IMR-90 (cell line): ENCODE measurements at places on chromosomes 16 and 17. TPM values are rescaled to one million over a fixed set of nuclear protein-coding genes. Genes with fewer than 3 reads are reported as not detected.
A peak's percentile ranks its signal among the peaks of the same experiment; 100 is the strongest.

The PPP1R1B gene
- total RNA-seq, result not detected in 2 replicates

- peaks cover 13% of the 10 kb centered on the region for H3K27me3 ChIP-seq
- no peaks in the 10 kb centered on the region for H3K36me3 ChIP-seq
- no peak overlapping the region for H3K4me3 ChIP-seq
- no peaks in the 10 kb centered on the region for H3K4me1 ChIP-seq
- no peak overlapping the region for H3K27ac ChIP-seq
- DNase-seq, result no peak
These were observed 230.1 kb upstream of the TNRC6C start for GRCh38 chr17:77728474-77728795.

DNA sequence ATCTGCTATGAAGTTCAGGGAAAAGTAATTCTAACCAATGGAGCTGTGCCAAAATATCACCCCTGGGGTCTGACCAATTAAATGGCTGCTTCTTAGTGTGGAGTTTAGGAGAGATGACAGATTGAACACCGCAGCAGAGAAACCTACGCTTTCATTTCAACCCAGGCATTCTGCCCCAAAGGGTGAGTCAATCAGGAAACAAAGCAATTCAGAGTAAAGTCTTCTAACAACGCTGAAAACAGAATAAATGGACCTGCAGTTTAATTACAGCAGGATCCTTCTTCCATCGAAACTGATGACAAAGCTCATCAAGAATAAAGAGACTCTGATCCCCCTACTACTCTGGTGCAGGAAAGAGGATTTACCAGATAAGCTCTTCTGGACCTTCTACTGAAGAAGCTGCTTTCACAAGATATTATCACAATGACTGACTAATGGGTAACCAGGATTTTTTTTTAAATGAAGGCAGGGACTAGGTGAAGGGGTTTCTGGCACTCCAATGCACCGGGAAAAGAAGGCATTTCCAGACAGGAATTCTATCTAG lies 16.7 kb downstream of the RFFL start:
- DNase-seq, result peak; percentile 47
- no peaks in the 10 kb centered on the region for H3K27me3 ChIP-seq
- H3K27ac ChIP-seq, result no peak overlapping the region
- no peaks in the 10 kb centered on the region for H3K36me3 ChIP-seq

GRCh38 chr16:55274391-55274790 lies 49.6 kb upstream of the IRX6 start:
- H3K4me1 ChIP-seq, result no peaks in the 10 kb centered on the region
- no peak overlapping the region for H3K4me3 ChIP-seq
- H3K27me3 ChIP-seq, result no peaks in the 10 kb centered on the region
- DNase-seq, result no peak

- no peak within 1 kb of the TSS for H3K27ac ChIP-seq
- H3K4me1 ChIP-seq, result no peaks in the 10 kb centered on the region
- no peaks in the 10 kb centered on the region for H3K36me3 ChIP-seq
These were observed at the start of gene CLEC10A for GRCh38 chr17:7079581-7080455. Gene CLEC10A, minus strand, starts transcription at chr17:7080251. Its CDS starts 1,439 bp downstream, at chr17:7078812.

DNA sequence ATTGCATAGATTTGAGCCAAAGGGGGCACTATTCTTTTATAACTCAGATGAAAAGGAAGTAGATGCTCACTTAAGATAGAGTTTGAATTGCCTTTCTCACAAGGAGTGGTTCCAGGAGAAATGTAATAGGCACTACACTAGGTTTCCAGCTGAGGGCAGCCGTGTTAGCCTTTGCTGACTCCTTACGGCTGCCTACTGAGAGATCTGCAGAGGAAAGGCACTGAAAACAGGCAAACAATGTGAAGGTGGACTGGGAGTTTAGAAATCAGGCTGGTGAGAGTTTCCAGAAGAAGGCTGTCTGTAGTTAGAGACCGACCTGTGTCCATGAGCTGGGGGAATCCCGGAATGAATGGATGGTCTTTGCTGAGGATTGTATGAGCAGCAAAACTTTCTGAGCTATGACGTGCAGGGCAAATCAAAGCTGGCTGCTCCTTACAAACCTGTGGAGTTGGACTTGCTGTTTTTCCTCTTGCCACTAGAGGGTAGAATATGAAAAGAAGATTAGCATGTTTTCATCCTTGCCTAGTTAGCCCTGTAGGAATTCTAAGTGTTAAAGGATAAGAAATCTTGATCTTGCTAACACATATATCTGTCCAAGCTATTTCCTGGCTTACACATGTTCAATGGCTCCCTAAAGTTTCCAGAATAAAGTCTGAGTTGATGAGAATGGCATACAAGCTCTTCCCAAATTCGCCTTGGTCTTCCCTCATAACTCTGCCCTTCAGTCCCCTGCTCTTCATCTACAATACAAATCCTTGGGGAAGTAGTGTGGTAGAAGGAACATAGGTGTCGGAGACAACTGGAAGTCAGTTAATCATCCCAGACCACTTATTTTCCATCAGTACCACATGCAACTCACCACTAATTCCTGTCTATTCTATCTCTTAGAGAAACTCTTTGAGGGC lies 20.1 kb upstream of the TAOK1 start:
- no peaks in the 10 kb centered on the region for H3K36me3 ChIP-seq
- no peaks in the 10 kb centered on the region for H3K4me1 ChIP-seq
- H3K27me3 ChIP-seq, result no peaks in the 10 kb centered on the region
- peak; percentile 85 for DNase-seq
- H3K27ac ChIP-seq, result no peak overlapping the region
- peak overlapping the region; percentile 36; the same call in 1 of the 2 replicates for H3K4me3 ChIP-seq

GRCh38 chr16:50550866-50551641 lies 2.9 kb downstream of the NKD1 start:
- H3K4me3 ChIP-seq, result no peak overlapping the region
- H3K36me3 ChIP-seq, result no peaks in the 10 kb centered on the region
- no peak overlapping the region for H3K27ac ChIP-seq
- peaks cover 2% of the 10 kb centered on the region; the same call in 1 of the 2 replicates for H3K4me1 ChIP-seq
- no peak for DNase-seq

The MSRB1 gene
- 11.9 and 17.0 TPM in 2 replicates for total RNA-seq

- H3K36me3 ChIP-seq, result no peaks in the 10 kb centered on the region
- H3K27me3 ChIP-seq, result peaks cover 4% of the 10 kb centered on the region
- DNase-seq, result no peak
- no peak overlapping the region for H3K27ac ChIP-seq
- no peak overlapping the region for H3K4me3 ChIP-seq
These were observed 62.4 kb upstream of the MTMR4 start for GRCh38 chr17:58576679-58577367.

DNA sequence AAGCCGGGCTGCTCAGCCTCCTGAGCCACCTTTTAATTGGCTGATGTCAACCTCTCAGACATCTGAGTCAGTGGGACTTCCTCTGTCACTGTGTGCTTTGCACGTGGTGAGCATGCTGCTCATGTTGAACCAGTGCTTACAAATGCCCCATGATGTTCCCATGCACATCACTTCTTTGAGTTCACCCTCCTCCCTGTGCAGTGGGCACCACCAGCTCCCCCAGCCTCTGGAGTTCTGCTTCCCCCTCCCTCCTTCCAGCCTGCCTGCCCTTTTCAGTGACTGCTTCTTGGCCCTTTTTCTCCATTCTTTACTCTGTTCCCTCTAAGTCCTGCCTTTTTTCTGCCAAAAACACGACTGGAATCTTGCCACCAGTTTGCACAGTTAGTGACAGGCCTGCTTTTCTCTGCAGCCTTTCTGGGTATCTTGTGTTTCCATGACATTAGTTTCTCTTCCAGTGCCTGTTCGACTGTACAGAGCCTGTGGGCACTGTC lies 41.6 kb downstream of the USP10 start:
- DNase-seq, result peak; percentile 69
- H3K27me3 ChIP-seq, result no peaks in the 10 kb centered on the region
- peaks cover 23% of the 10 kb centered on the region for H3K4me1 ChIP-seq
- no peak overlapping the region for H3K4me3 ChIP-seq
- H3K36me3 ChIP-seq, result peaks cover 10% of the 10 kb centered on the region

DNA sequence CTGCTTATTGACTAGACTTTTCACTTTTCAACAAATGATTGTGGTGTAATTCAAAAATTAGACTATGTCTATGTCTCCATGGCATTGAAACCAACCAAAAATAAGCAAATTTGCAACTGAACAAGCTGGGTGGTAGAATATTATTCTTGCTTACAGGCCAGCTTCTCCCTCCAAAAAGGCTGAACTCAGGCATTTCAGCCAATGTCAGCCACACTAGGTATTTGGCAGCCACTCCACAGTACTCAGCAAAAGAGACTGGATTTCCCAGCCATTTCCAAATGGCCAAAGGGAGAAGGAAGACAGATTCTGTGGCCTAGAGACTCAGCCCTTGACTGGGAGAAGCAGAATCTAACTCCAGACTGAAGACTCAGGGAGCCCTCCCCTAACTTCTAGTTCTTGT lies 121.8 kb upstream of the IRX5 start:
- H3K36me3 ChIP-seq, result no peaks in the 10 kb centered on the region
- H3K4me1 ChIP-seq, result no peaks in the 10 kb centered on the region
- no peak for DNase-seq
- H3K27me3 ChIP-seq, result no peaks in the 10 kb centered on the region
- H3K27ac ChIP-seq, result no peak overlapping the region

The MPO gene
- total RNA-seq, result not detected in 2 replicates

DNA sequence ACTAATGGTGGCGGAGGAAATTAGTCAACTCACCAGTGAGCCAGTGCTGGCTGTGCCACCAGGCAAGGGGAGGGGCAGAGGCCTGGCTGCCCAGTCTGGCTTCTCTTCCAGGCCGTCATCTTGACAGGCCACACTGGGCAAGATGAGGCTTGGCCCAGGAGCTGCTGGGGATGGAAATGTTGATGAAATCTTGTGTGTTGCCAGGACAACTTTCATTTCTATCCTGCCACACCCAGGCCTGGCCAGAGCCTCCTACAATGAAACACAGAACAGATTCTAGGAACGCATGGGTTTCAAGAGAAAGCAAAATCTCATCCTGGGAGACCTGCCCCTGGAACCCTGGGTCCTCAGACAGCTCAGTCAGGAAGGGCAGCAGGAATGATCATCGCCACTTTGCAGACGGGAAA lies 9.3 kb downstream of the HEXIM2 start:
- DNase-seq, result peak; percentile 52
- H3K27ac ChIP-seq, result peak overlapping the region; percentile 71
- H3K36me3 ChIP-seq, result peaks cover 4% of the 10 kb centered on the region; the same call in 1 of the 2 replicates
- H3K4me1 ChIP-seq, result peaks cover 27% of the 10 kb centered on the region
